ENCODE measurements at places on chromosomes 6 and 20. TPM values are rescaled to one million over a fixed set of nuclear protein-coding genes. Genes with fewer than 3 reads are reported as not detected.
A peak's percentile ranks its signal among the peaks of the same experiment; 100 is the strongest.

- no peaks in the 10 kb centered on the region for H3K4me1 ChIP-seq
- no peaks in the 10 kb centered on the region for H3K27me3 ChIP-seq
- no peak for DNase-seq
- no peak overlapping the region for H3K27ac ChIP-seq
- H3K36me3 ChIP-seq: peaks cover 64% of the 10 kb centered on the region
Observed at GRCh38 chr20:58669287-58670006, 18.4 kb downstream of the STX16 start.

- peaks cover 99% of the 10 kb centered on the region for H3K27me3 ChIP-seq
- no peaks in the 10 kb centered on the region for H3K36me3 ChIP-seq
- peaks cover 43% of the 10 kb centered on the region for H3K4me1 ChIP-seq
- H3K4me3 ChIP-seq: peak overlapping the region; percentile 57
Observed at GRCh38 chr6:98844244-98845210, 10.2 kb downstream of the POU3F2 start.

- DNase-seq: no peak
- no peak overlapping the region for H3K27ac ChIP-seq
- no peaks in the 10 kb centered on the region for H3K27me3 ChIP-seq
- H3K4me3 ChIP-seq: no peak overlapping the region
- no peaks in the 10 kb centered on the region for H3K36me3 ChIP-seq
- peaks cover 24% of the 10 kb centered on the region for H3K4me1 ChIP-seq
Observed at GRCh38 chr6:168090706-168091105, 11.7 kb upstream of the FRMD1 start.

- no peaks in the 10 kb centered on the region for H3K27me3 ChIP-seq
- H3K36me3 ChIP-seq: no peaks in the 10 kb centered on the region
- H3K4me3 ChIP-seq: no peak overlapping the region
- no peak overlapping the region for H3K27ac ChIP-seq
- no peak for DNase-seq
- no peaks in the 10 kb centered on the region for H3K4me1 ChIP-seq
Observed at GRCh38 chr20:15575255-15575654, 998.0 kb downstream of the KIF16B start.

GRCh38 chr6:122286512-122286911, 112.9 kb upstream of the HSF2 start:
- no peaks in the 10 kb centered on the region for H3K36me3 ChIP-seq
- no peaks in the 10 kb centered on the region for H3K27me3 ChIP-seq
- DNase-seq: no peak
- peak overlapping the region; percentile 55 for H3K27ac ChIP-seq
- H3K4me1 ChIP-seq: peaks cover 6% of the 10 kb centered on the region

DNA sequence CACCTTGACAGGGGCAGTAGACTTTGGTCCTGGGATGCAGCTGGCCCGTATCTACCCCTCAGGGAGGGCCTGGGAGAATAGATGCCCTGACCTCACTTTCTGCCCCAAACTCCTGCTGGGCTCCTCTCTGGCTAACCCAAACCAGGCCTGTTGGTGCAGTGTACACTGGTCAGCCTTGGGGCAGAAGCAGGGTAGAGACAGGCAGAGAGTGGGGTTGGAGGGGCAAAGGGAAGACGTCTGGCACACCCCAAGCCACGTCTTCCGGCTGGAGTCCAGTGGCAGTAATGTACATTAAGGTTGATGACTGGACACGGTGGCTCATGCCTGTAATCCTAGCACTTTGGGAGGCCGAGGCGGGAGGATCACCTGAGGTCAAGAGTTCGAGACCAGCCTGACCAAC, 9.3 kb downstream of the DDR1 start:
- H3K4me3 ChIP-seq: no peak overlapping the region
- H3K36me3 ChIP-seq: peaks cover 46% of the 10 kb centered on the region
- no peak overlapping the region for H3K27ac ChIP-seq
- no peak for DNase-seq
- no peaks in the 10 kb centered on the region for H3K27me3 ChIP-seq

DNA sequence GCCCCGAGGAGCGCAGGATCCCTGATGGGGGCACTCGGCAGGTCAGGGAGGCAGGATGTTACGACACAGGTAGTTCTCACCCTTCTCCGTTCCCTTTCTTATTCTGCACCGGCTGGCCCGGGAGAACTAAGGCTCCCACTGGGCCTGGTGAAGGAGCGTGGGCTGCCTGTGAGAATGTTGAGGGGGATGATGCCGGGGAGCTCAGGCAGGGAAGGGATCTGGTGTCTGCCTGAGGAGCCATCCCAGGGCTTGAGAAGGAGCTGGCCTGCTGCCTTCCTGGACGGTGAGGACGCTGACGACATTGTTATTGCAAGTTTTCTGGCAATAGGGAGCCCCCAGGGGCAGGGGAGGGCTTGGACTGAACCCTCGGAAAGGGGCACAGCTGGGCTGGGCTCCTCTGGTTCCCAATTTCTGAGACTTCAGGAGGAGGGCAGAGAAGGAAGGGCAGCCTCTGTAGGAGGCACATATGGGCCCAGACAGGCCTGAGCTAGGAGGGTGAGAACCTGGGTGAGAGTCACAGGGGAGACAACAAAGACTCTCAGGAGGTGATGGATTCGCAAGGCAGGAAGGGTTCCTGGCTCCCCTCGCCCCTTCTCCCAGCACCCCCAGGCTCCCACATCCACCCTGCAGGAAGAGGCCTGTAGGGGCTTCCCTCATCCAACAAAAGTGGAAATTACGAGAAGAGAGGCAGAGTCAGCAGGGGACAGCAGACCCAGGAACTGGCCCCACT, 32.8 kb downstream of the CYP21A2 start:
- peak overlapping the region; percentile 81 for H3K27ac ChIP-seq
- H3K27me3 ChIP-seq: no peaks in the 10 kb centered on the region
- peaks cover 90% of the 10 kb centered on the region for H3K36me3 ChIP-seq
- H3K4me3 ChIP-seq: no peak overlapping the region
- H3K4me1 ChIP-seq: peaks cover 8% of the 10 kb centered on the region

DNA sequence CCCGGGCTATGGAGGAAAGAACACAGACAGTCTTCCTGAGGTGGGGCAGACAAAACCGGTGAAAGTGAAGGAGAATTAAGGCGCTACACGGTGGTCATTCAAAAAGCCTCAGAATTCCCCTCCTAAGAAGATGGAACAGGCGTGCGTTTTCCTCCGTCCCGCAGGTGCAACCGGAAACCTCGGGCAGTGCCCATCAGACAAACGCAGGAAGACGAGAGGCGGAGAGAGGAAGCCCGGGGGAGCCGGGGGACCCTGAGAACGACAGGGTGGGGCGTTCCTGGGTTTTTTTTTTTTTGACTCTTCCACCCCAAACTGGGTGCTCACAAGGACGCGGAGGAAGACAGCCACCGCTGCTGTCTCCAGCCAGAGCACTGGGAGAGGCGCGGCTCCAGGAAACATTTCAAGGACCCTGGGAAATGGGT, 25.4 kb downstream of the TTLL2 start:
- peak overlapping the region; percentile 75 for H3K27ac ChIP-seq
- peak; percentile 19 for DNase-seq
- H3K4me3 ChIP-seq: peak overlapping the region; percentile 64
- peaks cover 66% of the 10 kb centered on the region for H3K27me3 ChIP-seq

DNA sequence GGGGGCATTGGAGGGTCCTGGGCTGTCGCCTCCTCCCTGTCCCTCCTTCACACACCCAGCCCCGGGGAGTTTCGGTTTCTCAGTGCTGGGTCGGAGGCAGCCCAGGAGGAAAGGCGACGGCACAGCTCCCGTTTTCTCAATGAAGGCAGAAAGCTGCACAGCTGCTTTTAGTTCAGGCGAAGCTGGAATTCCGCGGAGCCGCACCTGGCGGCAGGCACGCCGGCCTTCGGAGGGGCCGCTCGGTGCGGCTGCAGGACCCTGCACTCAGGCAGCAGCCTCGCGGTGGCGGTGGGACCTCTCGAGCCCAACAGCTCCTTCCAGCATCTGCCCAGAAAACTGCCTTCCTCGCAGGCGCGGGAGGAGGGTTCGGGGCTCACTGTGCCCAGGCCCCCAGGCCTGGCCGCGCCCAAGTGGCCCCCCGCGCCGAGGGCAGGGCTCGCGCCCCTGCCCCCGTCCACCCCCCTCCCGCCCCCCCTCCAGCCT, 4.6 kb downstream of the FOXQ1 start:
- peak overlapping the region; percentile 67 for H3K4me3 ChIP-seq
- no peaks in the 10 kb centered on the region for H3K36me3 ChIP-seq
- H3K27me3 ChIP-seq: peaks cover 66% of the 10 kb centered on the region
- H3K4me1 ChIP-seq: peaks cover 26% of the 10 kb centered on the region
- H3K27ac ChIP-seq: no peak overlapping the region
- DNase-seq: no peak

GRCh38 chr20:38143646-38144554, 21.2 kb downstream of the TGM2 start:
- peaks cover 63% of the 10 kb centered on the region for H3K4me1 ChIP-seq
- no peak for DNase-seq
- peaks cover 89% of the 10 kb centered on the region for H3K36me3 ChIP-seq
- no peak overlapping the region for H3K4me3 ChIP-seq
- H3K27ac ChIP-seq: peak overlapping the region; percentile 85

GRCh38 chr20:7772371-7772770, 167.9 kb downstream of the HAO1 start:
- no peak overlapping the region for H3K27ac ChIP-seq
- no peaks in the 10 kb centered on the region for H3K4me1 ChIP-seq
- DNase-seq: peak; percentile 15
- no peaks in the 10 kb centered on the region for H3K27me3 ChIP-seq
- H3K36me3 ChIP-seq: no peaks in the 10 kb centered on the region

- H3K27me3 ChIP-seq: peaks cover 6% of the 10 kb centered on the region
- no peak overlapping the region for H3K27ac ChIP-seq
- no peak overlapping the region for H3K4me3 ChIP-seq
- no peak for DNase-seq
- H3K36me3 ChIP-seq: no peaks in the 10 kb centered on the region
- no peaks in the 10 kb centered on the region for H3K4me1 ChIP-seq
Observed at GRCh38 chr6:130585587-130585986, 219.8 kb downstream of the TMEM200A start.

- H3K36me3 ChIP-seq: no peaks in the 10 kb centered on the region
- H3K27me3 ChIP-seq: no peaks in the 10 kb centered on the region
- no peak for DNase-seq
- no peak overlapping the region for H3K4me3 ChIP-seq
- peaks cover 76% of the 10 kb centered on the region for H3K4me1 ChIP-seq
Observed at GRCh38 chr20:19789009-19789408, 31.0 kb downstream of the RIN2 start.

APOM gene
- total RNA-seq: 2.4 TPM
